Left forelimb (tissue), 1 donor: ENCODE measurements at places on chromosomes 1 and 21.

DNA sequence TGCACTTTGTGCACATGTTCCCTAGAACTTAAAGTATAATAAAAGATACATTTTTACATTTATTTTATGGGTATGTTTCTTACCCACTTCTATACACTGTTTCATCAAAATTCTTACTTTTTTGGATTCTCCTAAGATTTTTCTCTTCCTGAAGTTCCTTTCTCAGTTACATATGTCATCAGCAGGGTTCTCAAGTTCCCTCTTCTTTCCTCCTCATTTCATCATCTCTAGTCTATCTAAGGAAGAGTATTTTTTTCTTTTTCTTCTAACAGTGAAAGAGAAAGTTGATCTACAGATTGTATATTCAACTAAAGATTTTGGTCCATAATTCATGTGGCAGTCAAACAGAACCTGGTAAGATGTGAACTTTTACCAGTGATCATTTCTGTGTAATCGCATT is 41.2 kb upstream of the CYYR1 start:
- no peak for DNase-seq

DNA sequence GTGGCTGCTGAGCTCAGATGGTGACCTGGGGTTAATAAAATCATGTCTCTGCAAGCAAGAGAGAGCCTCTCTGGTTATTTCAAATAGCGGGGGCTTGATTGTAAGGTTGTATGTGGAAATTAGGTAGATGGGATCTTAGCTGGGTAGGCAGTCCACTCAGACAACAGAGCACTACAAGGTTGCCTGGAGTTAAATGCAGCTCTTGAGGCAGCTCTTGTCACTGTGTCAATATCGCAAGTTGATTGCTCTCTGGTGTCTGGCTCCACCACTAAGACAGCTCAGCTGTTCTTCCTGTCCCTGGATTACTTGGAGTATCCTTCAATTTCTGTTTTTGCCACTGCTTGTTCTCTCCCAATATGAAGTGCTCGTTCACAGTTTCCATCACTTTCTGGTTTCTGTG is 93.8 kb downstream of the C21orf91 start:
- DNase-seq, result no peak

DNA sequence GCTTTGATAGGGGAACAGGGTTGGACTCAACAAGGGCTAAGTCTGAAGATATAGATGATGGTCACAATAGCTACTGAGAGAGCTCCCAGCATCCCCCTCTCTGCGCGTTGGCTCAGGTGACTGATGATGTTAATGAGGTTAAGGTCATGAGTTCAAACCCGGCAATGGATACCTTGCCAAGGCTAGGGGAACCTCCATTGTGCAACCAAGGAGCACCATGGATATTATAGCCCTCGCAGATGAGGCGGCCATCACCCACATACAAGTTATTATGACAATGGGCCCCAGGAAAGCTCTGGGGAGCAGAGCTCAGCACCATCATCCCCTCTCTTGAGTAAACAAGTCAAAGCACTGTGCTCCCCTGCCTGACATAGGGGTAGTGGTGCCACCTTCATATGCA is 8.2 kb downstream of the KCNA2 start:
- DNase-seq, result peak; percentile 34

DNA sequence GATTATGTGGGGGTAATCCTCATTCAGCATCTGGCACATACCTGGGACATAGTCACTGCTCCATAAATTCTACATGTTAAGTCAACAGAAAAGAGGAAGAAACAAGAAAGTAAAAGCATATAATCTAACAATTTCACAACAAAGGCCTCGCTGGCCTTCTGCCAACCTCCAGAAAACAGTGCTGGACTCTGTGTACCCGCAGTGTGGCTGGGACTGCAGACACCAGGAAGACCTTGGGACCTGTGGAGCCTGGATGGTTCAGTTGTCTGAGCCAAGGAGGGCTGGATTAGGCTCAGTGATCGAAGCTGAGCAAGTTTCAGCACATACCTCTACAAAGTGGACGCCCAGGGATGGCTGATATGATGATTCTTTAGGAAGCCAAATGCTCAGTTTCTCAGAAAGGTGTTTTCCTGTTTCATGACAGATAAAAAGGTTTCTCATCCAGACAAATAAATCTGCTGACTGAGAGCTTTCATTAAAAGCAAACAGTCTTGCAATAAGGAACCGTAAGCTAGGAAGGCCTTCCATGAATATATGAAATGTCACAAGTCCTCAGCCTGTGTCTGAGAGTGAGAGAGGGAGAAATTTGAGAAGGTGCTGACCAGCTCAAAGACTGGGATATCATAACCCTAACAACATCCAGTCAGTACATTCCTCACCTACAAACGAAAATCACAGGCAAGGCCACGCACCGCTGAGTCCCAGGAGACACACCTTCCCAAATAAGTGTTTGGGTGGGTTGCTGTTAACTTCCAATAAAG is 48.4 kb downstream of the CAPZB start:
- DNase-seq, result no peak

- DNase-seq, result no peak
These were observed 40.1 kb upstream of the TMPRSS15 start for GRCh38 chr21:18443701-18444100.
